ENCODE measurements at places on chromosomes 16 and 17.
A peak's percentile ranks its signal among the peaks of the same experiment; 100 is the strongest.

DNA sequence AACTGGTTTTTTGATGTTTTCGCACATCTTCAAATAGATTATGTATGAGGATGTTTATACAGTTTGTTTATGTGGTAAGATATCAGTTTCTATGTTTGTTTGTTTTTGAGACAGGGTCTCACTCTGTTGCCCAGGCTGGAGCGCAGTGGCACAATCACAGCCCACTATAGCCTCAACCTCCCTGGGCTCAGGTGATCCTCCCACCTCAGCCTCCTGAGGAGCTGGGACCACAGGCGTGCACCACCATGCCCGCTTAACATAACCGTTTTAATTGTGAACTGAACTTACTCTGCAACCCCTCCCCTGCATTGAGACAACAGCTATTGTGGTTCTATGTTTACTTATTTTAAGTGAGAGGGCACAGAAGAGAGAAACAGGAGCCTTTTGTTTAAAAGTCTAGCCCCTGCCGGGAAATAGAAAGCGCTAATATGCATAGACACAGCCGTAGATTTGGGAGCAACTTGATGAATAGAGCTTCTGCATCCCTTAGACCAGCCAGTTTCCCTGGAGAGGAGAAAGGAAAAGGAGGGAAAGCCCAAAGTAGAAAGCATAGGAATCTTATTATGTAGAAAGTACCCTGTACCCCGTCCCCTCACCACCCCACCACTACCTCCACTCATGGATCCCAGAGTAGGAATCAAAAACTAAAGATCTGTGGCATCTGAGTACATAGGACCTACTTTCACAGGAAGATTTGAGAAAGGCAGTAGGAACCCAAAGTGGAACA is 19.6 kb upstream of the APPBP2 start:
- no peak for DNase-seq

- DNase-seq = no peak
These were observed 257.1 kb downstream of the FTO start for GRCh38 chr16:53960954-53961616.

GRCh38 chr16:22369221-22369811 is 5.1 kb downstream of the CDR2 start:
- no peak for DNase-seq

DNA sequence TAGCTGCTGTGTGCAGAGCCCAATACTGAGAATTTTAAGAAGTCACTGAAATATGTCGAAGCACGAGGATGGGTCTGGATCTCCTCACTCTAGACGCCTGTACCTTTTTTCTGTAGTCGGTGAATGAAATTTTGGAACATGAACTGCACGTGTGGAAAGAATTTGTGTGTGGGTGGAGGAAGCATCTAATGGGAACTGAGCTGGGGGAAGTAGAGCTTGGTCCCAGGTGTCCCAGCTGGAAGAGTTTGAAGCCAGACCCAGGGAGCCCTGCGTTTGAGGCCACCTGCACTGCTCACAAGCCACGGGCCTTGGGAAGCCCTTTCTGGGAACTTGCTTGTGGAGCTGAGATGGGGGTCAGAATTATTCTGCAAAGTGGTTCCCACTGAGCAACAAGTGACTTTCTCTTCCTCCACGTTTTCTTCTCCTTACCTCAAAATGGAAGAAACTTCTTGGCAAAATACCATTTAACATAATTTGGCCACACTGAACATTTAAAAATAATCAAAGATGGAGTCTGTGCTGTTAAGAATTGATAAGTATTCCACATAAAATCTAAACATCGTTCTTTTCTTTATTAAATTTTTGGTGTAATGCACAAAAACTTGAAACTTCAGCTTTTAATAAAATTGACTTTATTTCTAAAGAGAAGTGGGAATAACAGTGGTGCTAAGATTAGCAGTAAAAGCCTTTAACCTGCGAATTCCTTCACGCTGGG is 163.8 kb downstream of the PRKCA start:
- no peak for DNase-seq

- no peak for DNase-seq
These were observed 228.4 kb downstream of the KATNIP start for GRCh38 chr16:27778171-27778925.

DNA sequence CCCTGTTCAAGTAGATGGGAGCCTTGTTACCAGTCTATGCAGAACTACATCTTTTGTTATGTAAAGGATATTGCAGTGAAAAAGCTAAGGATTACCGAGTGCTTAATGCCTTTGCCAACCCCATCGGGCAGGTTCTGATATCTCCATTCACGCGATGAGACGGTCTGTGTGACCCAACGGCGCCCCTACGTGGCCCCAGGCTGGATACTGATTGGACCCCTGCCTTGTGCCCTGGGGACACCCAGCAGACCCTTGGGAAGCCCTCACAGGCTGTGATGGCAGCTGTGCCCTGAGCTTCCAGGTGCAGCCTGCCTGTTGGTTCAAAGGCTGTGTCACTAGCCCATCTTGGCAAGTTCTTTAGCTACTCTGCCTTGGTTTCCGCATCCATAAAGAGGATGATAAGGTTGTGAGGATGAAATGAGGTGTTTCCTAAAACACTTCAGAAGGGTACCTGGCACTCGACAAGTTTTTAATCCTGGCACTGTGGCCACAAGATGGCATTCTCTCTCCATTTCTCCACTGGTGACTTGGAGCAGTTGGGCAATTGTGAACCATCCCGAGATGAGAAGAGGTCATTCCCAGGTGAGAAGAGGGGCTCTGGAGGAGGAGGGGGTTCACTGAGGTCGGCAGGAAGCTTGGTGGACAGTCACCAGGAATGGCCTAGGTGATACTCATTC is 33.6 kb downstream of the HAPSTR1 start:
- DNase-seq = no peak

- no peak for DNase-seq
These were observed 248.1 kb downstream of the HS3ST3A1 start for GRCh38 chr17:13353590-13353989.

- DNase-seq = no peak
These were observed 4.0 kb upstream of the CLEC10A start for GRCh38 chr17:7084088-7084487.

GRCh38 chr17:80901319-80901718 is 90.3 kb upstream of the CHMP6 start:
- no peak for DNase-seq

DNA sequence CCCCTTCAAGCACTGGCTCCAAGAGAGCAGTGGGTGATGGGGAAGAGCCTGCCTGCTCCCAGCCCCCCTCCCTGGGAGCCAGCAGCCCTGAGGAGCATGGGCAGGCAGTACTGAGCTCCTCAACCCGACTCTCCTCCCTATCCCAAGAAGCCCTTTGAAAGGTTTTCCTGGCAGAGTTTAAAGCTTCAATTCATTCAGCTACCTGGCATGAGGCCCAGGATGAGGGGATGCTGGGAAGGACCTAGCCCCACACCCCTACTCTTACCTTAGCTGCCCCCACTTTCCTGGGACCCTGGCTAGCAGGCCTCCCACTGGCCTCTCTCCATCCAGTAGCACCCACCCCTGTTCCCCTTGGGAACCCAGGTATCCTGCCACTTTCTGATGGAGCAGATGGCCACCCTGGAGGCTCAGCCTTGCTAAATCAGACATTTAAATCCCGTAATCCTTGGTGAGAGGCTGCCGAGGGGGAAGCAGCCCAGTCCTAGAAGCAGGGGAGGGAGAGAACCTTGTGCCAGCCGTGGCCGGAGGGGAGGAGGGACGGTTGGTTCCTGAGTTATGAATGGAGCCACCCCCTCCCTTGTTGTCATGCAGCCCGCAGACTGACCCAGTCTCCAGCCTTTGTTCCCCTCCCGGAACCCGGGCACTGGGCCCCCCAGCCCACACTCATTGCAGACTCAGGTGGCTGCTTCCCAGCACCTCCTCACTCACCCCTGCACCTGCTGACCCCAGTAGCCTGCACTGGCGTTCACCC is 17.1 kb downstream of the ATP1B2 start:
- no peak for DNase-seq

DNA sequence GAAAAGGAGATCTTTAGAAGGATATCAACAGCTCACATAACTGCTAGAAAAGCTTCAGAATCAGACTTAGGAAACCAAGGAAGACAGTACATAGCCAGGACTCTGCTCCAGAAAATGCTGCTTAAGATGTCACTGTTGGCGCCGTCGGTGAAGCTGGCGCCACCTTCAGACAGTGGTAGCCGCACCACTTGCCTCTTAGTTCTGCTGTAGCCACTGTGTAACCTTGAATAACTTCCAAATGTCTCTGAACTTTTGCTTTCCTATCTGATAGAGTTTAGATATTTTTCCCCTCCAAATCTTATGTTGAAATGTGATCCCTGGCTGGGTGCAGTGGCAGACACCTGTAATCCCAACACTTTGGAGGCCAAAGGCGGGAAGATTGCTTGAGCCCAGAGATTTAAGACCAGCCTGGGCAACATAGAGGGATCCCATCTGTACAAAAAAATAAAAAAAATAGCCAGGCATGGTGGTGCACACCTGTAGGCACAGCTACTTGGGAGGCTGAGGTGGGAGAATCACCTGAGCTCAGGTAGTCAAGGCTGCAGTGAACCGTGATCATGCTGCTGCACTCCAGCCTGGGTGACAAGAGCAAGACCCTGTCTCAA is 6.3 kb upstream of the USP31 start:
- no peak for DNase-seq

DNA sequence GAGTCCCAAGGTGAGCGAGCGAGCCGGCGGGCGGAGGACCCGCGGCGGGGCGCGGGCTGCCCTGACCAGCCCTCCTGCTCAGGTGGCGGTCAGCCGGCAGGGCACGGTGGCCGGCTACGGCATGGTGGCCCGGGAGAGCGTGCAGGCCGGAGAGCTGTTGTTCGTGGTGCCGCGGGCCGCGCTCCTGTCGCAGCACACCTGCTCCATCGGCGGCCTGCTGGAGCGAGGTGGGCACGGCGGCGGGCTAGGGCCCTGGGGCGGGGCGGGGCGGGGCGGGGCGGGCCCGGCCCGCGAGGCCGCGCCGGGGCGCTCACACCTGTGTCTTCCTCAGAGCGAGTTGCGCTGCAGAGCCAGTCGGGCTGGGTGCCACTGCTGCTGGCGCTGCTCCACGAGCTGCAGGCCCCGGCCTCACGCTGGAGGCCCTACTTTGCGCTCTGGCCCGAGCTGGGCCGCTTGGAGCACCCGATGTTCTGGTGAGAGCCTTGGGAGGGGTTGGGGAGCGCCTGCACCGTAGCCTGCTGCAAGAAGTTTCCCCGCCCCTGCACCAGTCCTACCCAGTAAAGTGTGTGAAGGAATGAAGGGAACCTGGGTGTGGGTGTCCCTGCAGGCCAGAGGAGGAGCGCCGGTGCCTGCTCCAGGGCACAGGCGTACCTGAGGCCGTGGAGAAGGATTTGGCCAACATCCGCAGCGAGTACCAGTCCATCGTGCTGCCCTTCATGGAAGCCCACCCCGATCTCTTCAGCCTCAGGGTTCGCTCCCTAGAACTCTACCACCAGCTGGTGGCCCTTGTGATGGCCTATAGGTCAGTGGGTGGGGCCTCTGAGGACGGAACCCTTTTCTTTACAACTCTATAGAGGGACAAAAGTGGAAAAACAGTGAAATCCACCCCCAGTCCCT is 802 bp downstream of the SETD6 start:
- DNase-seq = no peak

DNA sequence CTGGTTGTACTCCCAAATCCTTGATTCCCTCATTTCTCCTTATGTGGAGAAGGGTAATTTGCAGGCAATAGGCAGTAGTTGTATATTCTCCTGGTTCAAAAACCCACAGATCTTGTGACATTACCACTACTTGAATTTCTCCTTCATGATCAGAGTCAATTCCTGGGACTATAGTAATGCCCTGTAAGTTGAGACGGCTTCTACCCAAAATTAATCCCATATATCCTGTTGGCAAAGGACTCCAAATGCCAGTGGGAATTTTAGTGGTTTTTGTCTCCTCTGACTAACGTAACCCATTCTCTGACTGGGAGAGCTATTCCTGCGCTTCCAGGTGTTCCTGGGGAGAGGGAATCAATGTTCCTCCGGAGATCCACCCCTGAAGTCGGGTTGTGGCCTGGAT is 11.6 kb upstream of the ZNF689 start:
- DNase-seq = peak; percentile 50

- DNase-seq = no peak
These were observed 17.2 kb downstream of the TXNDC11 start for GRCh38 chr16:11725457-11725856.

- no peak for DNase-seq
These were observed 88.2 kb downstream of the IRF8 start for GRCh38 chr16:85986931-85987749.

DNA sequence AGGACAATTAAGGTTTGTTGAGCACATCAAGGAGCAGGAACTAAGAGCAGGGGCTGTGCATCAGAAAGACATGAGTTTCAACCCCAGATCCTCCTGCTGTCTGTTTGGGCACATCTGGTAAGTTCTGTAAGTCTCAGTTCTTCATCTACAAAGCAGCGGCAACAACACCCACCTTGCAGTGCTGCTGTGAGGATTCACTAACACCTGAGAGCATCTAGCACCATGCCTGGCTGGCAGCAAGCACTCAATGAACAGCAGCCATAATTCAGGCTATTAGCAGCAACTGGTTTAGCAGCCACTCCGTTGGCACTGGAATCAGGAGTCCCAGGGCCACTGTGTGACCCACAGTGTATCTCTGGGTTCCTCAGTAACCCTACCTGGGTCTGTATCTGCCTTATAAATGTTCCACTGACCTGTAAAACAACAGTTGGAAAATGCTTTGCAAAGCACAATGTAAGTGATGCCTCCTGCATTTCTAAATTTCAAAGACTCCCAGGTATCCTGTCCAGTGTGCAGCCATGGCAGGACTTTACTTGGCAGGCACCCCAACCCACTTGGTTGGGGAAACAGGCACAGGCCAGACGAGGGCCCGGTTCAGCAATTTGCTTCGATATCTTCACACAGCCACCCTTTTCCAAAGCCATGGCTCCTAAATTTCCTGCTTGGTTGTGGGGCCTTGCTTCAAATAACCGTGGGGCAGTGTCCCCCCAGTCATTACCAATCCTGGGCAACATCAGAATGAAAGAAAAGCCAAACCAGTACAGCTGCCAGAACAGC is 4.2 kb downstream of the ST3GAL2 start:
- DNase-seq = no peak

DNA sequence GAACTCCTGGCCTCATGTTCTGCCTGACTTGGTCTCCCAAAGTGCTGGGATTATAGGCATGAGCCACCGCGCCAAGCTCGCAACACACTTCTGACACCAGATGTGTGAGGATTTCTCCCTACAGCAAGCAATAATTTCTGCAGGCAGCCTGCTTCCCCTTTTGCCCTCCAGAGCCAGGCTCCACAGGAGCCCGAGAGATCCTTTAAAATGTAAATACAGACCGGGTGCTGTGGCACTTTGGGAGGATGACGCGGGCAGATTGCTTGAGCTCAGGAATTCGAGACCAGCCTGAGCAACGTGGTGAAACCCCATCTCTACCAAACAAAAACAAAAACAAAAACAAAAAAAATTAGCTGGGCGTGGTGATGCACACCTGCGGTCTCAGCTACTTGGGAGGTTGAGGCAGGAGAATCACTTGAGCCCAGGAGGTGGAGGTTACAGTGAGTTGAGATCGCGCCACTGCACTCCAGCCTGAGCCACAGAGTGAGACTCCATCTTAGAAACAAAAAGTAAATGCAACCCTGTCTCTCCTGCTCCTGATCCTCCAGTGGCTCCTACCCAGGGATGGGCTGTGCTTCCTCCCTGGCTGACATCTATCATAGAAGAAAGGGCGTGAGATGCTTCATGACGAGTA is 14.7 kb downstream of the C16orf96 start:
- DNase-seq = no peak

- no peak for DNase-seq
These were observed 28.1 kb downstream of the HEATR3 start for GRCh38 chr16:50093607-50094539.

- DNase-seq = no peak
These were observed 327.0 kb upstream of the TBX2 start for GRCh38 chr17:61072648-61073047.

All from fibroblast of skin of left biceps (primary cell).